ENCODE measurements at places on chromosomes 11 and 22. TPM values are rescaled to one million over a fixed set of nuclear protein-coding genes. Genes with fewer than 3 reads are reported as not detected.
A peak's percentile ranks its signal among the peaks of the same experiment; 100 is the strongest.

DNA sequence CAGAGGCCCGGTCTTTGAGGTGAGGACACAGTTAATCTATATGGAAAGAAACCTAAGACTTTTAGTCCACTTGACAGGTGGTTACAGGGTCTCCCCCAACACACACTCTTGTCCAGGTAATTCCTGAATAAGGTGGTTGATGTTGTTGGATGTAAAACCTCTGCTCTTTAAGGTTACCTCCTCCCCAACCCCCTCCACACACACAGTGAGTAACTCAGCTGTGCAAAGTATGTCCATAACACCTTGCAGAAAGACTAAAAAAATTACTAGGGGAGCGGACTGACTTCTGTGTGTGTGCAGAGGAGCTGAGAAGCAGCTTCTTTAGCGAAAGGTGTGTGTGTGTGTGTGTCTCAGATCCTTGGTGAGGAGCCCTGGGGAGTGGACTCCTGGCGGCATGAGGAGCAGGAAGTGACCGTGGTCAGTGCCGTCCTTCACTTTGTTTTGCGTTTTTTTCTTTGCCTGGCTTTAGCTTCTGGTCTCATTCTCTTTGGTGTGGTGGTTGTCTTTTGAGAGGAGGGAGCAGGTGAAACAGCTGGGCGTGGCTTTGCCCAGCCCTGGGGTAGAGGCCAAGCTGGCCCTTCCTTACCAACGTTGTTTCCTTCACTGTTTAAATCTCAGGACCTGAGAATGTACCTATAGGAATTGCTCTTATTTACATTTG is 1.7 kb downstream of the ZBED4 start:
- peak; percentile 17 for DNase-seq

GRCh38 chr11:2521733-2522630 is 77.2 kb downstream of the KCNQ1 start:
- no peak for DNase-seq

GRCh38 chr11:122155765-122156527 is 39.9 kb upstream of the BLID start:
- no peak for DNase-seq

- DNase-seq, result no peak
Observed at GRCh38 chr22:45686836-45687235, 15.2 kb downstream of the ATXN10 start.

DNA sequence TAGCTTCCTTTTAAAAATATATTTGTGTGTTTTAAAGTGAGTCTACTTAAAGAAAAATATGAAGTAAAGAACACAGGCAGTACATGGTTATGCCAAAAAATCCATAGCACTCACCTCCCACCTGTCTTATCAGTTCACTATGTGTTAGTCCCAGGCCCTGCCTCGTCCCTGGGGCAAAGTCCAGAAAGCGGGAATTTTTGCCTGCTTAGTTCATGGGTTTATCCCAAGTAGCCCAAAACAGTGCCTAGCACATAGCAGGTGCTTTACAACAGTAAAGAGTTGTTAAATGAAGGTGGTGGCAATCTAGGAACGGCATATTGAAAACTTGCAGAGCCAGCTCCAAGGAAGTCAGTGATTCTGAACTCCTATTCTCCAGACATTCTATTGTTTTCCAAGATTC is 154.0 kb downstream of the MN1 start:
- DNase-seq, result no peak

DNA sequence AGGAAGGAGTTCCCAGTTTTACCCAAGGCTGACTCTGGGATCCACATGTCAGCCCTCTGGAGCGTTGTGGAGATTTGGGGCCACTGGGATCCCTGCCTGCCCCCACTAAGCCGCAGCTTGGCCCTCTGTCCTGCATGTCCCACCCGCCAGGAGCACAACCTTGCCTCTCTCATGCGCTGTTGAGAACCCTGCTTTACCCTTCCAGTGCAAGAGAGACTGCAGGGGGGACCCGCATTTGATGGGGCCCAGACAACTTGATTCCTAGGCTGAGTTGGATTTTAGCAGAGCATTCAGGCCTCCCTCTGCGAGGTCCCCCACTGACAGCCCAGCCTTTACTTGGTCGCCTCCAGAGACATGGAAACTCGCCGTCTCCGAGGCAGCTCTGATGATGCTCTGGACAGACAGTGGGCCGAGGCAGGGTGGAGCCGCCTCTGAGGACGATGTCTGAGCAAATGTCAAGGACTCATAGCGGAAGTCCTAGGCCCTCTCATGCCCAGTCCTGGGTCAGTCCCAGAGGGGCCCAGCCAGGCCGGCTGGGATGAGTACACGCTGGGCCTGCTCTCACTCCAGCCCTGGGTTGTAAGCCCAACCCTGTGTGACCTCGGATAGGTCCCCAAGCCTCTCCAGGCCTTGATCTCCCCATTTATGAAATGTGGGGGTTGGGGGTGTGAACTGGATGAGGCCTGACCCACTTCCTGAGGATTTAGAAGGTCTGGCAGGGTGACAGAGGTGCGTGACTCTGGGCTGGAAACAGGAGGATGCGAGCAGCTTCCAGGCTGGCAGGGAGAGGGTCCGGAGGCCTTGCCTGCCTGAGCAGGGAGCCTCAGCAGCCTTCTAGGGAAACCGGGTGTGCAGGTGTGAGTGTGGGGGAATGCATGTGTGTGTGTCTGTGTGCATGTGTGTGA is 630 bp downstream of the CD5 start:
- DNase-seq, result no peak

- no peak for DNase-seq
Observed at GRCh38 chr11:110468121-110468520, 38.4 kb downstream of the FDX1 start.

GRCh38 chr11:116931206-116931953 is 94.0 kb upstream of the APOA1 start:
- DNase-seq, result peak; percentile 72

Gene DEUP1
- not detected for total RNA-seq

Gene ST14
- not detected for total RNA-seq

Gene PDE3B
- total RNA-seq, result 0.40 TPM

Gene CASP4
- 162 TPM for total RNA-seq

All from lung microvascular endothelial cell (primary cell).